ENCODE measurements at places on chromosomes 11 and 22.

DNA sequence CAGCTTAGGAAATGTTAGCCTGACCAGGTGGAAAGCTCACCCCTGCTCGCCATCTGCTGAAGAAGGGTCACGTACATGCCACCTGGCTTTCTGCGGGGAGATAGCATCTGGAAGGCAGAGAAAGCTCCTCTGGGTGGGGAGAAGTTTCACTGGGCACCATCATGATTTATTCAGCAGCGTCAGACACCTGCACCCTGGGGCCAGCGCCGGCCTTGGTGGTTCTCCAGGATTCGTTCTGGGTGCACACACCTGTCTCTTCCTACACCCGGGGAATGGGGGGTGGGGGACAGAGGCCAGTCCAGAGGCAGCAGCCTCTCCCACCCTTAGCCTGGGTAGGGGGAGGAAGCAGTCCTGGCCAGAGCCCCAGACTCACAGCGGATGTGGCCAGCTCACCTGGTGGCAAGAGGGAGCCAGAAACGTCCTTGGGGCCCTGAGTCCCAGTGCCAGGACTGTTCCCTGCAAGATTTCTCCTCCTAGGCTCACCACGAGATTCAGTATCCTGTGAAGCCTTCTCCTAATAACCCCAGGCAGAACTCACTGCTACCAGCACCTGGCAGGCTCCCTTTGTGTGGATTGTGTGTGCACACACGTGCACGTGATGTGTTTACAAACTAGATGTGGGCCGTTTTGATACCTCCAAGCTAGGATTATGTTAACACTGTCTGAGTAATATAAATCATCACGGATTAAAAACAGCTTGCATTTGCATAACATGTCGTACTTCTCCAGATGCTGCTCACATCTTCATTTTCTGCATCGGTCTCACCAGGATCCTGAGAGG, 17.3 kb upstream of the RASD2 start:
- DNase-seq, result no peak

DNA sequence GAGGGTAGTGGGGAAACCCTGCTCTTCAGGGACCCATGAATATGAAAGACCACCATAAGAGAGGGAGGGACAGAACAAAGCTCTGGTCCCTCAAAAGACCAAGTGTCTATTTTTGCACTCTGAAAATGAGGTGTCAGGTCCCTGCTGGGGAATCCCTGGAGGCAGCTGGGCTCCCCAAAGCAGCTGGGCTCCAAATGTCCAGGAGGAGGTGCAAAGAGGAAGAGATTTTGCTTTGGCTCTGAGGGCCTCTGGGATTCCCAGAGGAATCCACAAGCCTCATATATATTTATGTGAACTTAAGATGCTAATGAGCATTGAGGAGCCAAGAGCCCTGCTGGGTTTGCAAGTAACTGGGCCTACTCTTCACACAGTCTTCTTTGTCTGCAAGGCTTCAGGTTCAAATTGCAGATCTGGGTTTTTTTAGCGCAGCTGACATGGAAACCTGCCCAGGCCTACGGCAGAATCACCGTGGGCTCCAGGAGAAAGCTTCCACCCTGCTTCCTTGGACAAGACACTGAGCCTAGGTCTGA, 26.0 kb downstream of the CLMP start:
- DNase-seq, result no peak

- no peak for DNase-seq
These were observed 63.7 kb downstream of the COPB1 start for GRCh38 chr11:14435717-14436512.

DNA sequence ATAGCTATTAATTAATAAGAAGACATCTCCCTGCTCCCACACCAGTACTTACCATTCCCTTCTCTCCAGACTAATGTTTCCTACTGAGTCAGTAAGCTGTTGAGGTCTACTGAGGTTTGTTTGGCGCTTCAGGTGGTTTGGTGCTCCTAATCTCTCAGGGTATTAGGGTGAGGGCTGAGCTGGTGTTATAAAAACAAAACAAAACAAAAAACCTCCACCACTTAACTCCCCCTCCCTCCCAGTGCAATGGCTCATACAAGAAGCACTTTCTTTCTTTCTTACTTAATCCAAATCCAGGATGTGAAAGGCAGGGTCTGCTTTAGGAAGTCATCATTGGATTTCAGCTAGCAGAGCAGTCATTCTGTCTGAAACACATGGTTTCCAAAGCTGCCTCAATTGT, 15.3 kb downstream of the CSTPP1 start:
- no peak for DNase-seq

DNA sequence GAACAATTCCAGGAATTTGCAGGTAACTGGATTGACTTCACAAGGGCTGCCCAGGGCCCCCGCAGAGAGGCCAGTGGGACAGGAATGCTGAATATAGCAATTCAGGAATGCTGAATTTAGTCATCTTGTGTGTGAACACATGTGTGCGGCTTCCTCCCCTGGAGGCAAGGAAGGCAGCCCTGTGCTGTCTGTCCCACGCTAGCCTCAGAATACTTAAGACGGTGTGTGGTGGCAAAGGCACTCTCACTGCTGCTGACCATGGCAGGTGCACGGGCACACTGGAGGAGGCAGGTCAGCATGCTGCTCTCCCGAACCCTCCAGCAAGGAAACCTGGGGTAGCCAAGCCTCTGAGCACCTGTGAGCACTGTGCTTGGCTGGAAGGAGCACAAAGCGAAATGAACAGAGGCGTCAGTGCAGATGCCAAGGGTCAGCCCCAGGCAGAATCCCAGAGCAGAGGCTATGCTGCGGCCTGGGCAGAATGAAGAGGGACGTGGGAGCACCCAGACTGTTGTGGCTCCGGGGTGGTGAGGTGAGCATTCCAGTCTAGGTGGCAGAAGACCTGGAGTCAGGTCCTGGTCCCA, 2.7 kb downstream of the GNAZ start:
- DNase-seq, result no peak

DNA sequence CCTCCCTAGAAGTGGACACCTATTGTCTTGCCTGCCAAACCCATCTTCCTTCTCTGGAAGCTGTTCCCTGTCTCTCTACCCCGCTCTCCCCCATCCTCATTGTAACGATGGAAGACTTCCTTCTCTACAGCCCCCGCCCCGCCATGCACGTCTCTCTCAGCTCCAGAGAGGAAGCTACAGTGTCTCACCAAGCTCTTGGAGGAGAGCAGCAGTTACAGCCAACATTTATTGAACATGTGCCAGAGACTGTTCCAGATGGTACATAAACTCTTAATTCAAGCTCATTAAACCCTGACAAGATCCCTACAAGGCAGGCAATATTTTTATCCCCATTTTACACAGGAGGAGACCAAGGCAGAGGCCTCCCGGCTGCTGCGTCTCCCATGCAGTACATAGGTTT, 15.1 kb downstream of the MCHR1 start:
- DNase-seq, result no peak

- no peak for DNase-seq
These were observed 232.0 kb upstream of the GRIA4 start for GRCh38 chr11:105377870-105378269.

GRCh38 chr11:86949995-86950660, 5.1 kb downstream of the FZD4 start:
- no peak for DNase-seq

DNA sequence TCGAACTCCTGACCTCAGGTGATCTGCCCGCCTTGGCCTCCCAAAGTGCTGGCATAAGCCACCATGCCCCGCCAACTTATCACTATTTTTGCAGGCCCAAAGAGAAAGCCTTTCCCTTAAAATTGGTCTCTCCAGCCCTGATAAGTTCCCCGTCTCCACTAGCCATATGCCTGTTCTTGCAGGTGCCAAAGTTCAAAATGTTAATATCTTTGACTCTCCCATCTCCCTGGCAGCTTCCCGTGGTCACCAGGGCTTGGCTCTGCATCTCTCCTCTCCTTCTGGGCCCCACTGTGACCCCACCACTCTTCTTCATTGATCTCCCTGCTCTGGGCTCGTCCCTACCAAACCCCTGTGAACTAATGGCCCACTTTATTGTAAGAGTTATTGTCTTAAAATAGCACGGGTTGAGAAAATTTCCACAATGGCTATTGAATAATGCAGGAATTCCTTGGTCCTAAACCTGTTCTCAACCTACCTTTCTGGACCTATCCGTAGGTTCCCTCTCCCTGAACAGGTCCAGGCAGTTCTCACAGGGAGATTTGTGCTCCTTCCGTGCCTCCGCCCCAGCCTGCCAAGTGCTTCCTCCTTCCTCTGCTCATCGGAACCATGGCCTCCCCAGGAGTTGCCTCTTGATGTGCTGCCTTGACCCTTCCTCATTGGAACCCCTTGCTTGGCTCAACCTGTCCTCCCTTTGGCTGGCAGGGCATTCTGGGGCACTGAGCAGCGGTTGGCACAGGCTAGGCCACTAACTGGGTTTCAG, 147.5 kb downstream of the DSCAML1 start:
- DNase-seq, result no peak

DNA sequence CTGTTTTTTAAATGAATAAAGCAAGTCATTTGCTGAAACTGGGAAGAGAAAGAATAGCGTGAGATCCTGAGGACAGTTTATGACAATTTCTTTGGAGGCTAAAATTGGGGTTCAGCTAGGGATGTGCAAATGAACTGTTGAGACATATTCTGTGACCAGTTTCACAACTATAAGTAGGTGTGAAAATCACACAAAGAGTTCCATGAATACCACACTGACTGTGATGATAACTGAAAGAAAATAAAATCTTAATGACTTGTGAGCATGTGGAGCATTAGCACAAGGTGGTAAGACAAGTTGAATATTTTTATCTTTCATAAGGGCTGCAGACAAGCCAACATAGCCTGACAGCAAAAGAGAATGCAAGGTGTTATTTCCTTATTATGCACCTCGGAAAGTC, 61.1 kb upstream of the PDGFD start:
- DNase-seq, result no peak
